Upper lobe of left lung (tissue), 6 donors: ENCODE measurements at places on chromosomes 5 and 9. TPM values are rescaled to one million over a fixed set of nuclear protein-coding genes. Genes with fewer than 3 reads are reported as not detected.

DNA sequence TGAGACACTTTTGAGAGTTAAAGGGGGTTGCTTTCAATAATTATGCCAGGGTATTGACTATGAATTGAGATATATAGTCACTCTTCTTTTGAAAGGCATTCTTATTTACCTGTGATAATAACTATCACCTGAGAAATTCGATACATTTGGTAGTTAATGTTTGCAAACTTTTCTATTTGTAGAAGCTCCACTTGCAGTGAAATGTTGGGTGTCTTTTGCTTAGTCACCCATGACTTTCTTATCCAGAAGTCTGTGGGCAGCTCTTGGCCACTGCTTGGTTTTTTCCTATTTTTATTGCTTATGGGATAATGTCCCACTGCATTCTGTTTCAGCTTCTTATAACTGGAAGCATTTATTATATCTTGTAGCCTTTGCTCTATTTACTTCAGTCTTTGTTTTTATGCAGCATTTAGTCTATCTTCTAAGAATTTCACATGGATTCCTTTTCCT lies 3.9 kb downstream of the MACIR start:
- DNase-seq = no peak

GRCh38 chr9:34647651-34648050 lies 1.2 kb downstream of the GALT start:
- no peak for DNase-seq

DNA sequence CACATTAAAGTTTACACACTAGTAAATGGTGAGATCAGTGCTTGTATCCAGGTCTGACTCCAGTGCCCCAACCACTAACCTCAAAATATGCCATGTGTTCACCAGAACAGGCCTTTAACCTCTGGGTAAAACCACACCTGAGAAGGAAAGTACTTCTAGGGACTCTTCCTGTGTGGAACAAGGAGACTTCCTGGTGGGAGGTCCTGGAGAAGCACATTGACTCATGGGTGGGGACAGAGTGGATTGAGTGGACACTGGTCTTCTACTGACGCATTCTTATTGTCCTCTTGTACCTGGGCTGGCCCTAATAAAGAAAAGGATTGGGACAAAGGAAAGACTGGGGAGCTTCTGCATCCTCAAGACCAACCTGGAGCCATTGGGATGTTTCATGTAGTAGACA lies 43.4 kb downstream of the ANGPTL2 start:
- DNase-seq = no peak

Gene TXNDC8
- total RNA-seq = not detected

GRCh38 chr9:110942522-110942921 lies 95.7 kb downstream of the LPAR1 start:
- no peak for DNase-seq

DNA sequence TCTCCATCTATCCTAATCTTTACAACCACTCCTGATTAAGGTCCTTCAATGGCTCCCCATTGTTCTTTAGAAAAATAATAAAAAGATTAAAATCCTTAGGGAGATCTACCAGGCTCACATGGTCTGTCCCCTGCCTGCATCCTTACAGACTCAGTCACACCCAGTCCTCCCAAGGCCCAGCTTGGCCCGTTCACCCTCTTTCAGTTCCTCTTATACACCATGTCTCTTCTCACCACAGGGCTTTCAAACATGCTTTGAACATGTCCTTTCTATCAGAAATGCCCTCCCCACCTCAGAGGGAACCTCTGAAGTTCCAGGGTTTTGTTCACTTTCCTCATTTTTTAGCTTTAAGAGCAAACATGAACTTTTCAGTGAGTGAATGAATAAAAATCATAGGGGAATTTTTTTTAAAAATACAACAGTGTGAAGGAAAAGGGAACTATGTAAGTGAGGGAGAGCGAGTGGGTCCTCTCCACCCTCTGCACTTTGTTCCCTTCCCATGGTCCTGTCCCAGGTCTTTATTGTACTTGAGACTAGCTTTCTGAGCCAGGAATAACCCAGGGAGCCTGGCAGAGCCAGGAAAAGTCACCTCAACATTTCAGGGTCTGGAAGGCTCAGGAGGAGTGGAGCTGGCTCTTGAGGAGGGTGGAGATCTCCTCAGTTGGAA lies 55.3 kb downstream of the TRPC7 start:
- no peak for DNase-seq

Gene IRX4
- total RNA-seq = not detected

DNA sequence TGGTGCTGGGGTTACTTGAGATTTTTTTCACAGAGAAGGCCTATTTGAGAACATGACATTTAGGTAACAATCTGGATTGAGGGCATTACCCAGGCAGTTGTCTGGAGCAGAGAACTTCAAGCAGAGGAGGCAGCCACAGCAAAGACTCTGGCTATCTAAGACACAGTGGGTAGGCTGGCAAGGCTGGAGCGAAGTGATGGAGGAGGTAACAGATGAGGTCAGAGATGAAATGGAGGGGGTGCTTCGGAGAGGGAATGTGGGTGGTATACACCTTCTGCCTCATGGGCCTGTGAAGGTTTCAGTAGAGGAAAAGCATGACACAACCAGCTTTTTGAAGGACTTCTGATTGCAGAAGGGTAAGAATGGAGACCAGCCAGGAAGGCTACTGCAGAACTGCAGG lies 65.9 kb downstream of the TMEM174 start:
- DNase-seq = no peak
